ENCODE measurements at places on chromosomes 12 and 14.
A peak's percentile ranks its signal among the peaks of the same experiment; 100 is the strongest.

DNA sequence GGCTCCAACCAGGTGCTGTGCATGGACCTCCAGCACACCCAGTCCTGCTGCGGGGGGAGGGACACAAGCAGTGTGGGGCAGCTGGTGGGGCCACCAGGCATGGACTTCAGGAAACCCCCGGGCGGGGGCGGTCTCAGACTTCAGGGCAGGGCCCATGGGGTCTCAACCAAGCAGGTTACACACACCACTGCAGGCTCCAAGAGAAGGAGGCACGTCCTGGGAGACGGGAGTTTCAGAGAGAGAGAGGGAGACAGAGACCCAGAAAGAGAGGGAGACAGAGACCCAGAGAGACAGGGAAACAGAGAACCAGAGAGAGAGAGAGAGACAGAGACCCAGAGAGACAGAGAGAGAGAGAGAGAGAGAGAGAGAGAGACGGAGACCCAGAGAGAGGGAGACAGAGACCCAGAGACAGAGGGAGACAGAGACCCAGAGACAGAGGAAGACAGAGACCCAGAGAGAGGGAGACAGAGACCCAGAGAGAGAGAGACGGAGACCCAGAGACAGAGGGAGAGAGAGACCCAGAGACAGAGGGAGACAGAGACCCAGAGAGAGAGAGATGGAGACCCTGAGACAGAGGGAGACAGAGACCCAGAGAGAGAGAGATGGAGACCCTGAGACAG lies 128.9 kb downstream of the NCOR2 start:
- DNase-seq: no peak

GRCh38 chr12:21775133-21775820 lies 771 bp upstream of the KCNJ8 start:
- DNase-seq: no peak

DNA sequence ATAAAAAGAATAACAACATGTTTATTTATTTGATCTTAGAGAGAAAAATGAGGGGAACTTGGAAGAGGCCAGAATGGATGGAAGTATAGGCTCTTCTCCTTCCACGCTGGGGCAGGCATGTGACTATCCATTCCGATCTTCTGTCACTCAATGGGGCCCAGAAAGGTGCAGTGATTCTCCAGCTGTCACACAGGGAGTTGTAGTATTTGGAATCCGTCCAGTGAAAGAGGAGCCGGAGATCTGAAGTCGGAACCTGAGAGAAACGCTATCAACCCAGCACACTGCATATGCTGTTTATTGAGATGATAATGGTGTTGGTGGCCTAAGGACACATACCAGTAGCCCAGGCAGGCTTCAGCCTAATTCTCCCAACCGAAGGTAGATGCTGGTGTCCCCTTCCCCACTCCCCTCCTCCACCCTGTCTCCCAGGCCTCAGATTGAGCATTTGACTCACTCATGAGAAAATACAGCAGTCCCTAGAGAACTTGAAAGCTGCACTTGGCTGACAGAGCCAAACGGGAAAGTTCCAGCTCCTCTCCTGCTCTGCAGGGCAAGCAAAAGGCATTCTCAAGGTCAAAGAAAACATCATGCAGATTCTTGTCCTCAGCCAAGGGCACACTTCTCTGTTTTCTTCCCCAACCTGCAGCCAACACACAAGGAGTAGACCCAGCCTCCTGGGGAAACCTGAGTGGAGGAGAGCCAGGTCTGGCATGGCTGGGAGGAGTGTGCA lies 100.4 kb downstream of the IRF2BPL start:
- no peak for DNase-seq

GRCh38 chr14:33317675-33318074 lies 379.0 kb downstream of the NPAS3 start:
- no peak for DNase-seq

GRCh38 chr12:108731105-108731865 lies at the start of gene CORO1C:
TSS of gene CORO1C (minus strand) at chr12:108731518. CDS start at chr12:108701318, 30,200 bp downstream.
- DNase-seq: peak; percentile 96

DNA sequence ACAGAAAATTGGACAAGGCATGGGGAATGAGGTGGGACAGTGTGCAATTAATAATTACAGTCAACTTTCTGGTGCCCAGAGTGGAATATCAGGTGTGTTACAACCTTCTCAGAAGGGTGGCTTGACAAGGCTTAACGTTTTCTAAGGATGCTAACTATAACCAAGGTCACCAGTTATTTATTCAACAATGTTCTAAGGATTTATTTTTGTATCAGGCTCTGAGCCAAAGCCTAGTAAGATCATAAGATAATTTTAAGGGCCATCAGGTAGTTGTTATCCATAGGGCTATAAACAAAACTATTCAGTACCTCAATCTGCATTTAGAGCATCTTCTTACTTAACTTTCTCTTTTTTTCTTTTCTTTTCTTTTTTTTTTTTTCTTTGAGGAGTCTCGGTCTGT lies 134.0 kb downstream of the TMTC1 start:
- DNase-seq: no peak

DNA sequence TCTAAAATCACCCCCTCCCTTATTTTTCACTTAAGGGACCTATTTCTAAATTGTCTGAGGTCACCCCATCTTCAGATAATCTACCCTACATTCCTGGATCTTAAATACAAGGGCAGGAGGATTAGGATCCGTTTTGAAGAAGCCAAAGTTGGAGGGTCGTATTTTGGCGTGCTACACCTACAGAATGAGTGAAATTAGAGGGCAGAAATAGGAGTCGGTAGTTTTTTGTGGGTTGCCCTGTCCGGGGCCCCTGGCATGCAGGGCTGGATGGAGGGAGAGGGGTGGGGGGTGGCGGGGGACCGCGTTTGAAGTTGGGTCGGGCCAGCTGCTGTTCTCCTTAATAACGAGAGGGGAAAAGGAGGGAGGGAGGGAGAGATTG lies 300 bp upstream of the CCND2 start:
- no peak for DNase-seq

DNA sequence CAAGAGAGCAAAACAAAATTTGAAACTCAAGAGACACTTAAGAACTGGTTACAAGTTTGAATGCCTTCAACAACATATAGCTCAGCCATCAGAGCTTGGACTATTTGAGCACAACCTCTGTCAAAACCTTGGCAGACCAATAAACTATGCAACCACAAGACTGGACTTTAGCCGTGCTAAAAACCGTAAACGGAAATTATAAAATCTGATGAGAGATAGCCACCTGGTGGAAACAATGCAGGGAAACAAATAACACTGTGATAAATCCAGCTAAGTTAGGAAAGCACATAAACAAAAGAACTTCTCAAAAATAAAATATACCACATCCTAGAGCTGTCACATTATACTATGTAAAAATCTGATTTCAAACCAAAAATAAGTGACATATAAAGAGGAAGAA lies 1074.2 kb upstream of the NOVA1 start:
- no peak for DNase-seq

GRCh38 chr12:2640709-2641108 lies 154.1 kb upstream of the FKBP4 start:
- DNase-seq: peak; percentile 94

- DNase-seq: no peak
These were observed 115.3 kb upstream of the PLXNC1 start for GRCh38 chr12:94033101-94033500.

DNA sequence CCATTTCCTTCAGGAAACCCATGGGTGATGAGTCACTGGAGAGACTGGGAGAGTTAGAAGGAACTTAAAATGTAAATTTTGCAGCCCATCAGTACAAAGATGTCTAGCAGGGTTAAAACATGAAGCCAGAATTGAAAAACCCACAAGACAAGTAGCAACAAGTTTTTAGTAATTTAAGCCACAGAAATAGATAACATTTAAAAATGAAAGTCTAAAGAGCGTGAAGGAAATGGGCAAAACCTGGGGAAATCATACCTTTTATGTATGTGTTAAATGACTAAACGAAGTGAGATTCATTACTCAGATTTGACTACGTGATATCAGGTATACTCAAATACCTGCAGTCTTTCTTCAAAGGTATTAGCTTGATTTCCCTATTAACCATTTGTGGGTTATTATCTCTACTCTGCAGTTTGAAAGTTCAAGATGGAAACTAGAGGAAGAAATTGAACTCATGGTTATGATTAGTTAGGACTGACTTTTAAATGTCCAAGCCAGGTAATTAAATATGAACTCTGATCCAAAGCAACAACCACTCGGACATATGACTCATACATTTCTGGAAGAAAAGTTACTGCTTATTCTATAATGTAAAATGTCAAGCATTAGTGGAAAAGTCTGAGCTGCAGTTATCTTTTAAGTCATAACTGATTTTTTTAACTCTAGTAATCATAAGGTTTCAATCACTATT lies 84.1 kb downstream of the ITPR2 start:
- DNase-seq: peak; percentile 89

DNA sequence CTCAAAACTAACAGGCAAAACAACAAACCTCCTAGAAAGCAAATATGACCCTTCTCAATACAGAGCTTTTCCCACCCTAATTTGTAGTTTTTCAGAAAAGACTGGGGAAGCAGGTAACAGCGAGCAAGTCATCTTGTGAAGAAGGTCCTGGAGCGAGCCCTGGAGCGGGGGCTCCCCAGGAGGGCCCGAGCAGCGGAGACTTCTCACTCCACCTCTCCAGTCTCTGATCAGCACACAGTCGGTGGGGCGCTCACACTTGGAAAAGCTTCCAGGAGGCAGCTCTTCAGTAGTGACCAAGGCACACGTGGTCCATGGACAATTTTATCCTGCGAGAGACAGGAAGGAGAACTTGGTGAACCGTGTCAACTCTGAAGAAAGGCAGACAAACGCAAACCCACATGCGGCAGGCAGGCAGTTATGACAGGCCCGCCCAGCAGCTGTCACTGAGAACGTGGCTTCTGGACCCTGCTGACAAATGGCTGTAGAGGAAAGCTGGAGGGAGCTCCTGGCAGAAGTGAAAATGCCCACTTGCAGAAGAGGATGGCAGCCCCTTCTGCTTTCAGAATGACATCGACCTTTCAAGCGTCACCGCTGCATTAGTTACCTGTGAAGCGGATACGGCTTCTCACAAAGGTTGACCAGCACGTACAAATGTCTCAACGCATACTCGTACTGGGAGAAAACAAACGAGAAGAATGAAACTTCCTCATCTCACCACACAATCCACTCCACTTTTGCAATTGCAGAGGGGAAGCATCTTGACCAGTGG lies 44.2 kb downstream of the LGMN start:
- no peak for DNase-seq

DNA sequence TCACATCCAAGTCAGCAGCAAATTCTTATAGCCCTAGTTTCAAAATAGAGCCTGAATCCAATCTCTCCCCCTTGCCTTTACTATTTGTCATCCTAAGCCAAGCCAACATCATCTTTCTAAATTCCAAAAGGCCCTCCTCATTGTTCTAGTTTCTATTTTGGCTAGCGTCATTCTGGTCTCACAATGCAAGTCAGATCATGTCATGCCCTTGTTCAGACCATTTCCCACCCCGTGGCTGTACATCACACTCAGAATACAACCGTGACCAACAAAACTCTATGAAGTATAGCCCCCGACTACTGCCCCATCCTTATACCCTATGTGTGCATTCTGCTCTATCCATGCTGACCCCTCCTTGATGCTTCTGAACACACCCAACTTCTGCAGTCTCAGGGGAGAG lies 12.3 kb upstream of the GNG2 start:
- DNase-seq: no peak

DNA sequence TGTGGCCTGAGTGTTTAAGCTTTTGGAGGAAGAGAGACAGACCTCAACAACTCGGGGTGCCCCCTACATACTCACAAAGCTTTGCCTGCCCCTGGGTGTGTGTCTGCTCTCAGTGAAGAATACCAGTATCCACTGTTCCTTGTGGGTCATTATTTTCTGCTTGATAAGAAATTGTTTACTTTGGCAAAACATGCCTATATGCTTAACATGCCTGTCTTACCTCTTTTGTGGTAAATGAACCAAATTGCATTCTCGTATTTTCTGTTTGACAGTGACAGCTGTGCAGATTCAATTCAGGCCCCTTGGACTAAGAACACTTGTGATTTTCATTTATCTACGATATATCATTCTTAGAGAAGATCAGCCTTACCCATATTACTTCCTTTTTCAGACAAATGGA lies 50.6 kb upstream of the REP15 start:
- no peak for DNase-seq

DNA sequence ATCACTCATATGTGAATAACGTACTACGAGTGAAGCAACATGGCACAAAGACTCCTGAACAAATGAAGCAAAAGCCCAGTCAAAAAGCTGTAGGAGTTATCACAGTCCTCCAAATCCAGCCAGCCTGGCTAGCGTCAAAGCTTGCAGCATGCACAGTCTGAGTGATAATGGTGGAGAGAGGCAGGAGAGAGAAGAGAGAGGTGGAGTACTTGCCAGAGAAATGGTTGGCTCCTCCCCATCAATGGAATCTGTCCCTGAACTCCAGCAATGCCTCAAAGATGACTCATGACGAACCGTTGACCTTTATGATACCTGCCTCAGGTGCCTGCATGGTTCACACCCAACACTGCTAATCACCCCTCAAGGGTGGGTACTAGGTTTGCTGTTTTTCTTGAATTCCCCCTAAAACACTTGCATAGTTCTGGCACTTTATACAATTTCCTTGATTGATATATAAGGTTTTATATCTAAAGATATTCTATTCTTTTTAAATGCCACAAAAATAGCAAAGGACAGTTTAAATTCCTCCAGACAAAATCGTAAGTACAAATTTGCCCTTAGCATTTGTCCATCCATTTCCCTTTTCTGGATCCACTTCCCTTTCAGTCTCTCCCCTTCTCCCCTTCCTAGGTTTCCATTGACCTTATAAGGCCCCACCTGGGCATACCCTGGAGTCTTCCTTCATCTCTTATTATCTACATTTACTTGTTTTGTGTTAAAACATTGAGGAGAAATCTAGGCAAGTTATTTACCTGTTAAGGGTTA lies 10.2 kb downstream of the ARHGDIB start:
- no peak for DNase-seq

DNA sequence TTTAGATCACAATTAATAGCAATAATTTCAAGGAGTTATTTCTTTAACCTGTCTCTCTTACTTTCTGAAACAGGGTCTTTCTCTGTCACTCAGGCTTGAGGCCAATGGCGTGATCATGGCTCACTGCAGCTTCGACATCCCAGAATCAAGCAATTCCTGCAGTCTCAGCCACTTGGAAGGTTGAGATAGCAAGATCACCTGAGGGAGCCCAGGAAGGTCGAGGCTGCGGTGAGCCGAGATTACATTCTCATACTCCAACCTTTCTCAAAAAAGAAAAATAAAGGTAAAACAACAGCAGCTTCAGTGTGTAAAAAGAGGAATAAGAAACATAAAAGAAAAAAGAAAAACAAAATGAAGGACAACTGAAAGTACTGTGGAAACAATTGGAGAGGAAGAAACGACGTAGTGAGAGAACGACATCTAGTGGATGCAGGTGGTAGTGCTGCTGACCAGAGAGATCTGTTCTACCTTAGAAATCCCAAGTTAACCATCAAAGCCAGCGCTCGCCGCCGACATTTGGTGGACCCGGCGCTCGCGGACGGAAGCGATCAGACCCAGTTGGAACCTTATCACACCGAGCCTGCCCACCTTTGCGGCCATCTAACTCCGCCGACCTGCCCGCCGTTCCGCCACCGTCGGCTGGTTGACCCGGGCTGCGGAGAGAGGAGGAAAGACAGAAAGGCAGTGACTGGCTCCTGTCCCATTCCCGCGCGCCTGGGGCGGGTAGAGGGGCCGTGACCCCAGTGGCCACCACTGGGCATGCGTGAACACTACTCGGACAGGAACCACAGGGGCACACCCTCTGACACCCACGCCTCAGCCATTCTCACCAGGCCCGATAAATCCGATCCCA lies 196.1 kb downstream of the ALG10 start:
- DNase-seq: peak; percentile 13

Data from astrocyte of the spinal cord (primary cell).